ENCODE measurements at places on chromosomes 12 and 14.

- no peak for DNase-seq
These were observed 40.3 kb upstream of the NTF3 start for GRCh38 chr12:5391653-5392052.

- no peak for DNase-seq
These were observed 148.4 kb upstream of the FKBP4 start for GRCh38 chr12:2646341-2646740.

DNA sequence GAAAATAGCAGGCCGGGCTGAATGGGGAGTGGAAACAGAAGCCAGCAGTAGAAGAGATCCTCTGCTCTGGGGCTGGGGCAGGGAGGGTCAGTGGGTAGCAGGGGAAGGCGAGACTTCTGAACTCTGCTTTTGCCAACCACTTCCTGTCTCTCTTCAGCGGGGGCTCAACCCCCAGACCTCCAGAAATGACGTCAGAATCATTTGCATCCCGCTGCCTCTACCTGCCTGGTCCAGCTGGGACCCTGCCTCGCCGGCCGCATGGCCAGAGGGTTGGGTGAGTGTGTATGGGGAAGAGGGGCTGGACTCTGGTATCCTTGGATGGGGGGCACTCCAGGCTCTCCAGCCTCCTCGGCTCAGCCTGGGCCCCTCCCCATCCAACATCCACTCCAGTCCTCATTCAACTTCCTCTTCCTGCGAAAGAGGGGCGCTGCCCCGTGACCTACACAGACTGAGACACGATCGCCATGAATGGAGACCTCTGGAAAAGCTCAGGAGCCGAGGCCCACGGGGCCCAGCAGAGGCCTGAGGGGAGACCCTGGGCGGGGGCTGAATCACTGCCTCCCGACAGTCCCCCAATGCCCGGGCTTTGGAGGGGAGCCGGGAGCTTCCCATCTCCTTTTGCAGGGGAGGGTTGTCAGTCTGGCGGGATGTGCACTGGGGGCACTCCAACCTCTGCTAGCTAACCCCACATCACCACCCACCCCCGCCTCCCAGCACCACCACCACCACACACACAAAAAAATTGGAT, 458 bp upstream of the HOXC4 start:
- no peak for DNase-seq

DNA sequence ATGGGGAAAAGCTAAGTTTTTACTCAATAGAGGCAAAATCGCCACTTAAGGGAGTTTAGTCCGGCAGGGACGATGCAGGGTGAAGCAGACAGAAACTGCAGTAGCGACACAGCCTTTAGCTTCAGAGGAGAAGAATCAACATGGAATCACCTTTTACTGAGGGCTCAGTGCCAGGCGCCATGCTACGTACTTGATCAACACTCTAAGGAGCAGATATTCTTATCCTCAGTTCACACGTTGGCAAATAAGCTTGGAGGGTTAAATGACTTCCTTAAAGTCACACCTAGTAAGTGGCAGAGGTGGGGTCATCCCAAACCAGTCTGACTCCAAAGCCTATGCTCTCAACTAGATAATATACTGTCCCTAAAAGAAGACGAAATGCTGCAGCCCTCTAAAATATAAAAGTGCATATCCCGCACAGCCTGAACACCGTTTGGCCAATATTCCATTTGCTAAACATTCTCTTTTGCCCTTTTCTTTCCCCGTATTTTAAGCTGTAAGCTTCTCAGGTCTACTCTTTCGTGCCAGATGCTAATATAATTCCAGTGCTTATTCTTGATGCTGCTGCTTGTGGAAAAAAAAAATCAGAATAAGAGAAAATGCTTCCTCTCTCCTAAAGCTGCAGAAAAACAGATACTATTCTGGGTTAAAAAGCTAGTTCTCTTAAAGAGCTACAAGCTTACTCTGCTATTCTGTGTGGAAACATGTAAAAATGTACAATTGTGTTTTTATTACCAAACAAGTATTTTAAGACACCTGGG, 10.9 kb downstream of the CCDC92 start:
- DNase-seq = no peak

- DNase-seq = no peak
These were observed 19.7 kb upstream of the GRIP1 start for GRCh38 chr12:66698558-66698957.

DNA sequence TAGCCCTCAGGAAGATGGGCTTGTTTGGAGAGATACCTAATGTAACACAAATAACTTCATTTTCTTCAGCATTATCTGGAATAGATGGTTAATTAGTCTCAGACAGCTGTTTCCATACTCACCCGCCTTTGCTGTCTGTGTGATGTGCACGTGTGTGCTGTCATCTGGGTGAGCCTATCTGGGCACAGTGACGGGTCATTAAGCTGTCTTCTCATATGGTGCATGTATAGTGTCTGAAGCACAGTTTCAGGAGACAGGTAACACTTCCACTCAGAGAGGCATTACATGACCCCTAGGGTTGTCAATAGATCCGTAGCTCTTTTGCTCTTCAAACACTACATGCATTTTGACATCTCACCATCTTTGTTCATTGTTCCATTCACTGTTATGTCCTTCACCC, 493.3 kb downstream of the APAF1 start:
- DNase-seq = no peak

- DNase-seq = no peak
These were observed 24.7 kb downstream of the RTRAF start for GRCh38 chr14:52013984-52014600.

DNA sequence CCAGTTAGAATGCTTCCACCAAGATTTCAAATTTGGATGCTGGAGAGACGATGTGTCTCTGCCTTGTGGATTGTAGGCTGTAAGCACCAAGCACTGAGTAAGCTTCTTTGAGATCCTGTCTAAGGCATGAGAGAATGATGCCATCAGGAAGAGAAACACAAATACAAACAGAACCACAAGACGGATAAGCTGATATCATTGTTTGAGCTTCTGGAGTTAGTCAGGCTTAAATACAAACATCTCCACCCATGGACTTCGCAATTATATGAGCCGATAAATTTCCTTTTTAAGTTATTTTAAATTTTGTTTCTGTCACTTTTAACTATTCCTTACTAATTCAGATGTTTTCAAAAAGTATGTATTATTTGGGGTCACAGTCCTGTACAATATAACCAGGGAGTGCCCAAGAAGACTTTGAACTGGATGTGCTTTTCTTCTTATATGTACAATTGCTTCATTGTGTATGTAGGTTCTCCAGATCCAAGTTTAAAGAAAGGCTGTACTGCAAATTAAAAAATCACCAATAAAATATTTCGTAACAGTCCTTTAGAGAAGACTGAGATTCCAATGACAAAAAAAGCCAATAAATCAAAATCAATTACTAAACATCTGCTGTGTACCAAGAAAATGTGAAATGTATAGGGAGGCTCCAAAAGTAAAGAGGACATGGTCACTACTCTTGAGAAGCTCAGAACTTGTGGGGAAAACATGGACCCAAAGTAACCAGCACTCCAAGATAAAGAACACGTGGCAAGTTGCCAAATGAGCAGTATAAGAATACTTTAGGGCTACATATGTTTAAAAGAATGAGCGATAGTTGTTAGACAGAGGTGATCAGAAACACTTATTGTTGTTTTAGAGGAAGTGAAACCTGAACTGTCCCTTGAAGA, 274.1 kb downstream of the ADAMTS20 start:
- DNase-seq = no peak

All from stimulated activated CD8-positive, alpha-beta memory T cell treated with anti-CD3 and anti-CD28 coated beads, Interleukin-2, amount 100 ng/mL, for 1 hour (primary cell).